ENCODE measurements at places on chromosomes 4 and X. TPM values are rescaled to one million over a fixed set of nuclear protein-coding genes. Genes with fewer than 3 reads are reported as not detected.

The YIPF7 gene
- total RNA-seq = not detected

The USP11 gene
- total RNA-seq = 17.6 TPM

The FAM53A gene
- 1.4 TPM for total RNA-seq

The PITX2 gene
- not detected for total RNA-seq

The DCAF12L2 gene
- total RNA-seq = not detected

The DCAF4L1 gene
- total RNA-seq = 0.06 TPM

The MAP3K15 gene
- total RNA-seq = 0.75 TPM

All from pancreas (tissue), 10 donors.